ENCODE measurements at places on chromosomes 1 and 21.

- no peaks in the 10 kb centered on the region for H3K27me3 ChIP-seq
- peak; percentile 56 for DNase-seq
- H3K36me3 ChIP-seq, result no peaks in the 10 kb centered on the region
- H3K4me1 ChIP-seq, result peaks cover 69% of the 10 kb centered on the region
- H3K4me3 ChIP-seq, result peak overlapping the region; percentile 2
Measured at GRCh38 chr1:39269791-39270342, 65.4 kb downstream of the MACF1 start.

DNA sequence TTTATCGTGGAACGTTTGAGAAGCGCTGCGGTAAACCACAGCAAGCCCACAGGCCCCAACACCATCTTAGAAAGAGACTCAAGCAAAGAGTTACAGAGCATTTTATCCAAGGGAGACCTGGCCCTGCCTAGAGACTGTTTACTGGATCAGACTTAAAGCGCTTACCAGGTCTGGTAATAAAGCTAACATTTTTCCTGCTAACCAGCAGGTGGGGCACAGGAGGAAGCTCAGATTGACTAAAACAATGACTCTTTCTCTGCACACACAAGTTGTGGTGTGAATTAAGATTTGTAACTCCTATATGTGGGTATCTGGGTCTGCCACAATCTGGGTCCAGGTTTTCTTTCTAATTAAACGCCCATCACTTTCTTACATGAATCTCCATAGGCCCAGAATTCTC, 136.5 kb upstream of the ETS2 start:
- peaks cover 1% of the 10 kb centered on the region for H3K27me3 ChIP-seq
- peak; percentile 46 for DNase-seq
- no peaks in the 10 kb centered on the region for H3K4me1 ChIP-seq
- no peaks in the 10 kb centered on the region for H3K36me3 ChIP-seq
- no peak overlapping the region for H3K27ac ChIP-seq

DNA sequence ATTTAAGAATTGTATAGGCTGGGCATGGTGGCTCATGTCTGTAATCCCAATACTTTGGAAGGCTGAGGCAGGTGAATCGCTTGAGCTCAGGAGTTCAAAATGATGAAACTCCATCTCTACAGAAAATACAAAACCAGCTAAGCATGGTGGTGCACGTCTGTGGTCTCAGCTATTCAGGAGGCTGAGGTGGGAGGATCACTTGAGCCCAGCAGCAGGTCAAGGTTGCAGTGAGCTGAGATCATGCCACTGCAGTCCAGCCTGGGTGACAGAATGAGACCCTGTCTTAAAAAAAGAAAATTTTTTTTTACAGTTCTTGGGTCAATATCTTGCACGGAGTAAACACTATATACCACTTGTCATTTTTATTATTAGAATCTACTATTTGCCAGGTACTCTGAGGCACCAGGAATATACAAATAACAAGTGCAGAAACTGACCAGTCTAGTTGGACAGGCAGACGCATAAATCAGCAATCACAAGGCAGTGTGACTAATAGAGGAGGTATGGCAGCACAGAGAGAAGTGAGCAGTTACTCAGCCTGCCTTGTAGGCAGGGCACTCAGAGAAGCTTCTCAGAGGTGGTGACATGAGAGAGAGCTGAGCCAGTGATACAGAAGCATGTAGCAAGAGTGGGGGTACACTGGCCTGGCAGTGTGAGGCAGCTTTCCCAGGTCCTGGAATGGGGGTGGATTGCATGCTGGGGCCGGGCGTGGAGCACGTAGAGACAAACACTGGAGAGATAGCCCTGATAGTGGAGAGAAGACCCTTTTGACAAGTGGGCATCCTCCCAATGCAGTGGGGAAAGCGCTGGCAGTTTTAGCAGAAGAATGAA, 8.0 kb downstream of the PHLDA3 start:
- H3K4me1 ChIP-seq, result peaks cover 11% of the 10 kb centered on the region
- H3K27me3 ChIP-seq, result no peaks in the 10 kb centered on the region
- no peak overlapping the region for H3K4me3 ChIP-seq
- no peak overlapping the region for H3K27ac ChIP-seq
- DNase-seq, result no peak
- H3K36me3 ChIP-seq, result no peaks in the 10 kb centered on the region

DNA sequence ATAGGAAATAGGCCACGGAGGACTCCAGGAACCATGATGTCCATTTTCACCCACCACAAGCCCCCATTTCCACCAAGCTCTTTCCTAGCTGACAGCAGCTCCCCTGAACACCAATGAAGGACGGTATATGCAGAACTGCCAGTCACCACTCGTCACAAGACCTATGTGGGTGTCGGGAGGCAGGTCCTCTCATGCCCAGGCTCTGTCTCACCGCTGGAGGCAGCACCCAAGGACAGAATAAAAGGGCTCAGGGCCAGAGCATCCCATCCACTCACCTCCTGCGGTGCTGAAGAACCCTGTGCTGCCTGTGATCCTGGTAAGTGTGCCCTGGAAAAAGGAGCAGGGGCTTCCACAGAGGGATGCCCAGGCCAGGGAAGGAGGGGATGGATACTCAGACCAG, at the start of gene LCE1F:
TSS of gene LCE1F (plus strand) at position 266 of the 400 bp plus-strand sequence. CDS start 1,232 bp downstream, outside the sequence.
- no peaks in the 10 kb centered on the region for H3K36me3 ChIP-seq
- H3K4me1 ChIP-seq, result no peaks in the 10 kb centered on the region
- no peak within 1 kb of the TSS for H3K27ac ChIP-seq
- H3K27me3 ChIP-seq, result no peaks in the 10 kb centered on the region
- DNase-seq, result no peak
- H3K4me3 ChIP-seq, result no peak within 1 kb of the TSS

DNA sequence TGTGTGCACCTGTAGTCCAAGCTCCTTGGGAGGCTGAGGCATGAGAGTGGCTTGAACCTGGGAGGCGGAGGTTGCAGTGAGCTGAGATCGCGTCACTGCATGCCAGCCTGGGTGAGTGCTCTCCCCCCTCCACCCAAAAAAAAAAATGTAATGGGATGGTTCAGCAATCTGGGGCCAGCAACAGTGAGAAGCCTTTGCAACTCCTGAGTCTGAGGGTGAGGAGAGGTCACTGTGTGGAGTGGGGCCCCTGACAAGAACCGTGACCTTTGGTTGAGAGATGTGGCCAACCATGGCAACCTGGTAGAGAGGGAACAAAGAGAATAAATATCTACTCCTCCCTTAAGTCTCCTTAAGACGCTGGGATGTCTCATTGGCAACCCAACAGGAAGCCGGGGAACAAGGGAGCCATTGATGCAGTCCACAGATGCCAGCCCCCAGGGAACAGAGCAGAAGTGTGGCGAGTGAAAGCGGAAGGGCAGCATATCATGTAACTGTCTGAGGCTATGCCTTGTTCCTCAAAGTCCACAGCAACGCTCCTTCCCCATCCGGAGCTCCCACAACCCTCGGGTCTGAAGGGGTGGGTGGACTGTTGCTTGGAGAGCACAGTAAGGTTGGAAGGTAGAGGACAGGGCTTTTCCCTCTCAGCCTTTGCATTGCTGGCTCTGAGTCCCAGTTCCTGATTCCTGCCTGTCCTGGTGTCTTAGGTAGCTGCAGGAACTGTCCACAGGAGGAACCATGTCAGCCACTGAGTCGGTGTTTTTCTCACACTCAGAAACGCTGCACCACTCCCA, 8.3 kb downstream of the TRNP1 start:
- peaks cover 38% of the 10 kb centered on the region for H3K4me1 ChIP-seq
- no peaks in the 10 kb centered on the region for H3K36me3 ChIP-seq
- H3K27me3 ChIP-seq, result peaks cover 6% of the 10 kb centered on the region
- H3K27ac ChIP-seq, result no peak overlapping the region
- H3K4me3 ChIP-seq, result no peak overlapping the region

DNA sequence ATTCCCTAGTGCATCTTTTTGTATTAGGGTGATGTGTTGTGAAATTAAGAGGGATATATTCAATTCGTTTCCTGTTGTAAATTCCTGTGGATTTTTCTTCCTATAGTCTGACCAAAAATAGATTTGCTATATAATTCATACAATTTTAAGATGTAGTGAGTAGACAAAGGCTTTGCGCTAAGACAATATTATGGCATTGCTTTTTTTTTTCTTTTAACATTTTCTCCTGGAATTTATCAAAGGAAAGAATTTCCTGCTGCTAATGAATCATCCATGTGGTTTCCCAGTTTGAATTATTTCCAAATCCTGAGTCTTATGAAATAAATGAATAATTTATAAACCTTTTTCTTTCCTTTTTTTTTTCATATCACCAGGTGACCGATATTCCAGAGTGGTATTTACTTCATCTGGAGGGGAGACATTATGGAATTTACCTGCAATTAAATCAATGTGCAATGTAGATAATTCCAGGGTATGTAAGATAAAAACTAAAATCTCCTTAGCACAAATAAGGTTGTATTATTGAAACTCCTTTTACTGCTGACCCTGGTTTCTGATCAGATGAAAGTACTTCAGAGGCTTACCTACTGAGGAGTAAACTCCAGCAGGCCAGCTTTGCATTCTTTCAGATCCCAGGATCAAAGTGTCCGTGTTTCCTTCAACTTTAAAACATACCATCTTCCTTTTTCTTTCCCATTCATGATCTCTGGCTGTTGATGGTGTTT, 148.4 kb downstream of the TLR5 start:
- no peaks in the 10 kb centered on the region for H3K27me3 ChIP-seq
- peak; percentile 22 for DNase-seq
- H3K27ac ChIP-seq, result no peak overlapping the region
- peaks cover 21% of the 10 kb centered on the region for H3K4me1 ChIP-seq

DNA sequence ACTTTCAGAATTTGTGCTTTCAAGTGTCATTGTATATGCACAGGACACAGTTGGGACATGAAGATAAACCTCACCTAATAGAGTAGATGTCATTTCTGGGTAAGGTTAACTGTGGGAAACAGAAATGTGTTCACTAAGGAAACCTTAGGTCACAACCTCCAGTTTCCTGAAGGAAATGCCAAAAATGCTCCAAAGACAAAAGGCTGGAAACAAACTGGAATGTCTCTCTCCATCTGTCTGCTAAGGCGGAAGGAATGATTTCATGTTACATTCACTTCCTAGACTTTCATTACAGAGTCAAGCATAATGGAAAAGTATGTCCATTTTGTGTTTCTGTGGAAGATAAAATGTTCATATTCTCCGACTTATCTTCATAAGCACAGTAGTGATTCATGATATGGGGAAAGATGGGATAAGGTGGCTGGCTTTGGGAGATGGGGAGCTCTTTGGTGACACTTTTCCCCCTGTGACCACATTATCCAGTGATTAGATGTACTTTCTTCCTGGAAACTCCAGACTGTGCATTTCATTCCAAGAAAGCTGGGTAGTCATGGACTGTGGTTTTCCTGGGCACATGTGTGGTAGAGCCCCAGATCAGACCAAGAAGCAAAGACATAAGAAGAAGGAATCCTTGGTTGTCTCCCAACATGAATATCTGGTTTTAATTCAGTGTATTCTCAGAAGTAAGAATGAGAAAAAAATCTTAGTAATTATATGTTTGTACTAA, 5.7 kb downstream of the S1PR1 start:
- no peak overlapping the region for H3K27ac ChIP-seq
- H3K4me3 ChIP-seq, result no peak overlapping the region
- no peak for DNase-seq
- H3K4me1 ChIP-seq, result peaks cover 7% of the 10 kb centered on the region
- H3K27me3 ChIP-seq, result peaks cover 11% of the 10 kb centered on the region

GRCh38 chr1:48164571-48164970, 57.9 kb upstream of the SLC5A9 start:
- H3K36me3 ChIP-seq, result no peaks in the 10 kb centered on the region
- no peaks in the 10 kb centered on the region for H3K27me3 ChIP-seq
- H3K4me3 ChIP-seq, result no peak overlapping the region
- no peak overlapping the region for H3K27ac ChIP-seq

DNA sequence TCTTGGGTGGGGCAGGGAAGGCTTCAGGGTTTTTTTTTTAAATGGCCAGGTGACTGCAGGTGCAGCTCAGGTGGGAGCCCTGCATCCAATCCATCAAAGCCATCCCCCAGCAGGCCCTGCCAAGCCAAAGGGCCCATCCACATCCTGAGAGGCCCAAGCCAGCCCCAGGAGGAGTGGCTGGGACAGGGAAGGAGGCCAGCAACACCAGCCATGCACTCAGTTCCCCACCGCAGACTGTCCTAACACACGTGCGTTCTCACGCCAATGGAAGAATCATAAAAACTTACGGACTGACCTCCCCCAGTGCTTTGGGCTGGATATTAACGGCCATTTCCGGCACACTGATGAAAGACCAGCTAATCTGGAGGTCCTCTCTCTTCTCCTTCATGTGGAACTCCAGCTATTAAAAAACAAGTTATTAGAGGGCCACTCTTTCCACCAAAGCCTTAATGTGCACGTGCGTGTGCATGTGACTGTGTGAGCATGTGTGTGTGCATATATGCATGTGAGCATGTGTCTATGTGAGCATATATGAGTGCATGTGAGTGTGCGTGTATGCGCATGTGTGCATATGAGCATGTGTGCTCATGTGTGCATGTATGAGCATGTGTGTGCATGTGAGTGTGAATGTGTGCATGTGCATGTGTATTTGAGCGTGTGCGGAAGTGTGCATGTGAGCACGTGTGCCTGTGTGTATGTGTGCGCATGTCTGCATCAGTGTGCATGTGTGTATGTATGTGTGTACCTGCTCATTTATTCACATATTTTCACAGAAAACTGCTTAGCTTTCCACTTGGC, 35.1 kb downstream of the C2CD2 start:
- H3K36me3 ChIP-seq, result no peaks in the 10 kb centered on the region
- no peak overlapping the region for H3K27ac ChIP-seq
- no peak overlapping the region for H3K4me3 ChIP-seq
- H3K4me1 ChIP-seq, result no peaks in the 10 kb centered on the region
- DNase-seq, result no peak

DNA sequence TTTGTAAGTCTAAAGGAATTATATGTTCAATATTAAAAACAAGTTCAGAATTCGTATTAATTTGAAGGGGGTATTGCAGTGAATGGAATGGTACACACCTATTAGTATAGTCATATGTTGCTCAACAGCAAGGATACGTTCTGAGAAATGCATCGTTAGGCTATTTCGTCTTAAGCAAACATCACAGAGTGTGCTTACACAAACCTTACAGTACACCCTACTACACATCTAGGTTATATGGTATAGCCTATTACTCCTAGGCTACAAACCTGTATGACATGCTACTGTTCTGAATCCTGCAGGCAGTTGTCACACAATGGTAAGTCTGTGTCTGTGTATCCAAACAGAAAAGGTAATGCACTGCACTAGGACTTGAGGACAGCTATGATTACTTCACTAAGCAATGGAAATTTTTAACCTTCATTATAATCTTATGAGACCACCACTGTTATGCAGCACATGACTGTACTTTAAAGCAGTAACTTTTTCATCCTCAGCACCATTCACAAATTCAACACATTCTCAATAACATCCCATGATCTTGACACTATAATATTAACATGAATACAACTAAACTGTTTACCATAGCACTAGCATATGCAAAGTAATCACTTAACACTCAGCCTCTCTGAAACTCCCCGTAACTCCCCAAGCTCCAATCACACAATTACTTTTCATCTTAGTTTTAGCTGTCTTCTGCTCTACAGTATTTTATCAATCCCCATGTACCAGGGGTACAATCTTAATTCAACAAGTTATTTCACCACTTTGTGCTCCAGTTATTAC, 14.4 kb upstream of the PSMG1 start:
- H3K4me1 ChIP-seq, result no peaks in the 10 kb centered on the region
- no peak overlapping the region for H3K27ac ChIP-seq
- H3K4me3 ChIP-seq, result no peak overlapping the region

GRCh38 chr1:102318104-102318806, 321.5 kb upstream of the OLFM3 start:
- no peaks in the 10 kb centered on the region for H3K27me3 ChIP-seq
- no peaks in the 10 kb centered on the region for H3K36me3 ChIP-seq
- H3K4me1 ChIP-seq, result no peaks in the 10 kb centered on the region
- DNase-seq, result no peak
- H3K4me3 ChIP-seq, result no peak overlapping the region
- H3K27ac ChIP-seq, result no peak overlapping the region

GRCh38 chr1:209937996-209938959, at the start of gene SYT14:
Gene SYT14, plus strand, starts transcription at chr1:209938217. Its CDS starts 48 bp downstream, at chr1:209938265.
- no peaks in the 10 kb centered on the region for H3K36me3 ChIP-seq
- DNase-seq, result peak; percentile 93
- H3K27ac ChIP-seq, result no peak within 1 kb of the TSS
- peaks cover 16% of the 10 kb centered on the region for H3K27me3 ChIP-seq
- H3K4me1 ChIP-seq, result peaks cover 18% of the 10 kb centered on the region

Measured in neural progenitor cell (in vitro differentiated cells).